ENCODE measurements at places on chromosomes 2 and 18.

GRCh38 chr2:40534528-40534927 lies 82.6 kb upstream of the SLC8A1 start:
- DNase-seq = no peak

- DNase-seq = no peak
Measured at GRCh38 chr2:162174746-162175145, 22.7 kb upstream of the GCG start.

GRCh38 chr2:120606280-120606679 lies 129.4 kb upstream of the GLI2 start:
- no peak for DNase-seq

DNA sequence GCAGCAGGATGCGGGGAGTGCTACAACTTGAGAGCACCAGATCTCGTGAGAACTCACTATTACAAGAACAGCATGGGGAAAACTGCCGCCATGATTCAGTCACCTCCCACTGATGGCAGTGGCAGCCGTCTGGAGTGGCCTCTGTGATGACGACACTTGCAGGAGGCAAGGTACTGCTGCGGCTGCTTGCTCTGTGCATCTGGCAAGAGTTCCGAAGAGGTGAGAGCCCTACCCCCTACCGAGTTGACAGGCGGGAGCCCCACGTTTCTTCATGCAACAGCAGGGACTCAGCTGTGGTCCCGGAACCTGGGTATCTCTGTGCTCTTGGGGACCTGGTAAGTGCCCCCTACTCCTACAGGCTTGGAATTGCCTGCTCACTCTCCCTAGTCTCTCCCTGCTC lies 1672.7 kb upstream of the TMEFF2 start:
- DNase-seq = no peak

- no peak for DNase-seq
Measured at GRCh38 chr2:197332641-197333040, 22.1 kb upstream of the ANKRD44 start.

DNA sequence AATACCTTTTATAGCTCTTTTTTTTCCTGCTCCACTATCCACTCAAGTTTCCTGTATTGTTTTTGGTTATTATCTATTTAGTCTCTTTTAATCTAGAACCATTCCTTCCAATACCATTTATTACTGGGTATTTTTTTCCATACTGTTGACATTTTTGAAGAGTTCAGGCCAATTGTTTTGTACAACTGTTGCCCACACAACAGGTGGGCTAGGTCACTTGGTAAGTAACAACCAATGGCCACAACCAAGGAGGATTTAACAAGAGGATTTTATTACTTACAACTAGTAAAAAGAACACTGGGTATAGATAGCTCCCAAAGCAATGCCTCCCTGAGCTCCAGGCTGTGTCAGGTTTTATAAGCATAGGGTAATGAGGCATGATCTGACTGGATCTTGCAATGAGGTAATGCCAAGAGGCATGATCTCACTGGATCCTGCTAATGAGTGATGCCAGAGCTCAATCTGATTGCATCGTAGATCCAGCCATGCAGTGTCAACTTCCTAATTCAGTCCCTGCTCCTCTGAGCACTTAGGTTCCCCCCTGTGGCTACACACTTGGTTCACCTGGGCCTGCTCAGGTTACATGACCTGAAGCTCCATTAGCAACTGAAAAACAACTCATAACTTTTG lies 7.1 kb upstream of the CEP68 start:
- DNase-seq = no peak

- no peak for DNase-seq
Measured at GRCh38 chr2:189782221-189782671, 1.9 kb downstream of the ORMDL1 start.

DNA sequence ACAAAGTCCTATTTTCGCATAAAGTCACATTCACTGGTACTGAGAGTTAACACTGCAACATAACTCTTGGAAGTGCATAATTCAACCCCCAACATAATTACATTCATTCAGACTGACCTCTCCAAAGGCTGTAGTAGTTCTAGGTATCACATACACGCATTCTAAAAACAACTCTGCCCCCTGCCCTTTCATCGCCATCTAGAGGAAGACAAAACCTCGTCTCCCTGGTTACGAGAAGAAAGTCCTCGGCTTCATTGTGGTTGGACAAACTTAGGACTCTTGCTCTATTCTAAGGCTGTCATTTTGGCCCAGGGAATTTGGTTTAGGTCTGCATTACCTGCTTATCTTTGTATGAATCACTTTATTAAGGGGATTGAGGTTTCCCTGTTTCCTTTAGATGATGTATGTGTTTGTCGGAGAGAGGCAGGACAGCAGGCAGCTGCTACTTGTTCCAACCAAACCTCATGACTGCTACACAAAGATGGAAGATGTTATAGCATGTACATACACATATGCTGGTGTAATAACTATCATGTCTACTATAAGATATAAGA lies 215.4 kb upstream of the NRXN1 start:
- DNase-seq = no peak

- no peak for DNase-seq
Measured at GRCh38 chr2:69026691-69027459, 13.9 kb downstream of the ANTXR1 start.

DNA sequence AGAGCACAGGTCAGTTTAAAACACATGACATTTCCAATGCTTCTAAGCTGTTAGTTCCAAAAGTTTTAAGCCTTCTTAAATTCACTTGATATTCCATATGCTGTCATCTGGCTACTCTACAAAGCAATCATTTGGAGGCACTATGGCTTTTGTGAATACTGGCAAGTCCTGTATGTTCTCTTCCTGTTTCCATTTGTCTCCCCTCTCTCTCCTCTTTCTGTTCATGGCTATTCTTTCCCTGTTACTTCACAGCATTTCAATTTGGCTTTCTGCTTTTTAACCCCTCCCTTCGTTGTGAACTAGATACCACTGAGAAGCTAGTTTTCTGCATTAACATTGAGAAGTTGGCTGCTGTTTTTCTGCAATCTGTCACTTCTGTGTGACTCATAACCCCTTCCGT lies 1337.2 kb upstream of the CELF4 start:
- no peak for DNase-seq

DNA sequence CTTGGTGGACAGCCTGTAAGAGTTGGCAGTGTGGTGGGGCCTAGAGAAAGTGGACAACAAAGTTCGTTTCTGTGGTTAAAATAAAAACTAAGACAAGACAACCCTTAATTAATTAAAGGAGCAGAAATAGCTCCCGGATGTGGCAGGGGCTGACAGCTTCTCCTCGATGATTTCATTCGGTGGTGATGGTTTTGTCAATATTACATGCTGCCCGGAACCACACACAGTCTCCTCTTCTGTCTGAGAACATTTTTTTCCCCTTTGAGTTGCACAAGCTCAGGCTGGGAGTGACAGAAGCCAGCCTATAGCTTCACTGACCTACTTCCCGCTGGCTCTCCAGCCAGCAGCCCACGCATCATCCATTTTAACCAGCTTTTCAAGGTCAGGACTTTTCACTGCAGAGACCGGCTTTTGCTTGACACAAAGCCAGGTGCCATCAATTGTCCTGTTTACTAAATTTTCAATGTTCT lies 378.8 kb downstream of the SLC4A3 start:
- DNase-seq = no peak

- DNase-seq = no peak
Measured at GRCh38 chr2:181818840-181819239, 72.7 kb upstream of the ITPRID2 start.

DNA sequence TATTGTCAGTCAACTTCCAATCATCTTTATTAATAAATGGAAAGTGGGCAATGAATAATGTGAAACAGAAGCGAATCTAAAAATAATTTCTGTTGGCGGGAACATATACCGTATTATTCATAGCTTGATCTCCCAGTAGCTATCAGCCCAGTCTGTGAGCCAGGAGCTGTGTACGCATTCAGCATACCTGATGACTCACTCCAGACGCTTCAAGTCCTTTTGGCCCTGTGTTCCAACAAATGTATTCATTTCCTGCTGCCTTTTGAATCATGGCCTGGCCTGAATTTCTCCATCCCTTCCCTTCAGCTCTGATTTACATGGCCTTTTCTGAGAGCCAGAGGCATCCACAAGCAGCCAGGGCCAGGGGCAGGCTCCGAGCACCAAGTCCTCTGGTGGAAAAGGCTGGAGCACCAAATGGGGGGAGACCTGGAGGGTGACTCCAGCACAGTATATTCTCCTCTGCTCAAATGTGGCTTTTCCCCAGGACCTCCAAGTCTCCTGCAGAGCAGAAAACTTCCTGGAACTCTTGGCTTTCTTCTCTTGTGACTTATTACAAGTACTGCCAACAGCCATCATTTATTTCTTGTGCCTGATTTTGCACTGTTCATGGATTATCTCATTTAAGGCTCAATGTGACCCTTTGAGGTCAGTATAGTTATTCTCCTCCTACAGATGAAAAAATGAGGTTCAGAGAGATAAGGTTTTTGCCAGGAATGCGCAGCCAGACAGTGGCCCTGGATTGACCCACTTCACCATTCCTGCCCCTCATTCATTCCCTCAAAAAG lies 108.7 kb downstream of the EN1 start:
- DNase-seq = no peak

- DNase-seq = no peak
Measured at GRCh38 chr2:54531558-54531957, 75.4 kb downstream of the SPTBN1 start.

- no peak for DNase-seq
Measured at GRCh38 chr2:61109291-61109690, 43.6 kb downstream of the SANBR start.

DNA sequence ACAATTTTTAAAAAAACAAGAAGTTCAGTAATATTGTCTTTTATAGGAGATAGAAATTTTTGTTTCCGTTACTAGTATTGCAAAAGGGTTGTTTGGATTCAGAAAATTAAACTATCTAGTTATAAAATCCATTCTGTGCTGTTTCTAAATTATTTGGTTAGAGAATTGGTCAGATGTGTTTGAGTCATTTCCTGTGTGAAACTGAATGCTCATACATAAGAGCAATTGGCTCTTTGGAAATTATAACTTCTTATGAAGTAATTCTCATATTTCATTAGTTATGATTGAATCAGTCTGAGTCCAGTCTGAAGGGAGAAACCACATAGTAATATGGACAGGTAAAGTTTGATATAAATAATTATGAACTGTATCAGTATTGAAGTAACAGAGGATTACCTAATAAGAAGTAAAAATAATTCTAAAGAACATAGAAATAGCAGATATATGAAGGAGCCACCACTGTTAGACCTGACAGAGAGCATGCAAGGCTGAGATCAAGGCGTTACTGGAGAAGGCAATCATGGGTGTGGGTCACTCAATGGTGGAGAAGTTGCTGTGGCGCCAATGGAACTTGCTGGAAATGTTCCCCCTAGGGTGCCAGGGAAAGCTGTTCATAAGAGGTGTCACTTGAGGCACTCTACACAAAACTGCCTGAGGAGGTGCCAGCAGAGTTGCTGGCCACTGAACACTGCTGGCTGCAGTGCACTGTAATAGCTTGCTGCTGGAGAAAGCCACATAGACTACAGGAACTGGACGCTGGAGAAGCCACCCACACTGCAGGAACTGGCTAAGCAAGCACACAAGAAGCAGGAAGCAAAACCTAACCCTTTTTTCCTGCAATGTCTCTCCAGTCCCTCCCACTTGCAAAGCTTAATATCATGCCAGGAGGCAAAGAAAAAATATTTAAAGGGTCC lies 18.0 kb upstream of the FAP start:
- DNase-seq = no peak

DNA sequence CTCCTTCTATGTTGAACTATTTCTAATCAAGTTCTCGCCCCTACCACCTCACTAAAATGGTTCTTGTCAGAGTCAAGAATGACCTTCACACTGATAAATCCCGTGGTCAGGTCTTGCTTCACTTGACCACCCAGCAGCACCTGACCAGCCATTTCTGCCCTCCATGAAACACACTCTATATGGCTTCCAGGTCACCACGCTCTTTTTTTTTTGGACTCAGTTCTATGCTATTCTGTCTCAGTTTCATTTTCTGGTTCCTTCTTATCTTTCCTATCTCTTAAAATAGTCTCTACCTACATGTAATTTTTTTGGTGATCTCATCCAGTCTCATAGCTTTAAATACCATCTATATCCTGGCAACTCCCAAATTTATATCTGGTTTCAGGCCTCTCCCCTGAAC lies 11.4 kb downstream of the EIF2AK3 start:
- no peak for DNase-seq

DNA sequence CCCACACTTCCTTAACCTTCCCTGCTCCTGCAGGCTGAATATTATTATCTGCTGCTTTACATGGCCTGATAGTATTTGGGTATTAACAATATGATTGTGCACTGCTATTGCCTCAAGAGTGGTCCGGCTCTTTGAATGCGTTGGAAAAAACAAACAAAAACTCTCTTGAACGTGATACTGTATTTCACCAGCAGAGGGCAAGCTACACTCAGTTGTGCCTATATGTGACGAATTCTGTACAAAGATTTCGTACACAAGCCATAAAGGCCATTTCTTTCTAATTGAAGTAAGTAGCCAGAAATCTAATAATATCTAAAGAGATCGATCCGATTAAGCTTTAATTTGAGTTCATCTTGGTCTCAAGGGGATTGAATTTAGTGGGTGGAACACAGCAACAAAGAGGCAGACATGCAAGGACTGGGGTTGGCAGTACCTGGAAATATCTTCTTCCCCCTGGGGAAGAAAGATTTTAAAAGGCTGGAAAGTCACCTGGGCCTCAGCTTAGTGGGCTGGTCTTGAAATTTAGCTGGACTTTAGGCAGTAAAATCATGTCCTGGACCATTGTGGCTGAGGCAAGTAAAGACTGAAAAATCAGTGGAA lies 49.3 kb upstream of the RAB6D start:
- DNase-seq = no peak

- no peak for DNase-seq
Measured at GRCh38 chr2:100976645-100977391, 25.3 kb upstream of the RPL31 start.

GRCh38 chr2:177101930-177102329 lies 110.7 kb upstream of the HNRNPA3 start:
- no peak for DNase-seq

GRCh38 chr18:4836141-4836540 lies 360.9 kb downstream of the AKAIN1 start:
- DNase-seq = no peak

All from stimulated activated CD8-positive, alpha-beta memory T cell treated with anti-CD3 and anti-CD28 coated beads, Interleukin-4, amount 100 ng/mL, for 1 hour (primary cell).